ENCODE measurements at places on chromosomes 5 and 9.

DNA sequence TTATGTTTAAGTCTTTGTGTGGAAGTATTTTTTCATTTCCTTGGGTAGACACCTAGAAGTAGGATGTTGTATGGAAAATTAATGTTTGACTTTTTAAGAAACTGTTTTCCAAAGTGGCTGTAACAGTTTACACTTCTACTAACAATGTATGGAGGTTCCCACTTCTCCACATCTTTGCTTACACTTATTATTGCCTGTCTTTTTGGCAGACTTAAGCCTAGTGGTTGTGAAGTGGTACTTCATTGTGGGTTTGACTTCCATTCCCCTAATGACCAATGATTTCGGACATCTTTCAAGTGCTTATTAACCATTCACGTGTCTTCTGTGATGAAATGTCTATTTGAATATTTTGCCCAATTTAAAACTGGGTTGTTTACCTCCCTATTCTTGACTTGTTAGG lies 91.5 kb upstream of the CDKN2B start:
- peak; percentile 6 for DNase-seq

GRCh38 chr5:78328585-78329173 lies 31.7 kb upstream of the SCAMP1 start:
- DNase-seq = no peak

- no peak for DNase-seq
Observed at GRCh38 chr9:6479959-6480358, 67.0 kb downstream of the UHRF2 start.

DNA sequence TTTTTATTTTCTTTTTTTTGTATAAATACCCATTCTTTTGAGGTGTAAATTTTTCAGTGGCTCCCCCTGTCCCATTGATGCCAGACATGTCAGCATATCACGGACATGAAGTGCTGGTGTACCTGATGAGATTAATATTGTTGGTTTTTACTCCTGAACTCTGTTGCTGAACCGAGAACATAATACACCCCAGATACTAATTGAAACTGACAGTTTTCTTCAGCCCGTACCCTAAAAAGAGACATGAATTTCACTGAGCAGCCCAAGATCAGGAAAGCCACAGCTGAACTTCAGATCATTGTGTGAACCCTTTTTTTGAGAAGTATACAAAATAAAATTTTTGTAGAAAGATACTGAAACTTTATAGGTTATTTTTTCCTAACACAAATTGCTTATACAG lies 75.7 kb downstream of the PRDM9 start:
- DNase-seq = no peak

DNA sequence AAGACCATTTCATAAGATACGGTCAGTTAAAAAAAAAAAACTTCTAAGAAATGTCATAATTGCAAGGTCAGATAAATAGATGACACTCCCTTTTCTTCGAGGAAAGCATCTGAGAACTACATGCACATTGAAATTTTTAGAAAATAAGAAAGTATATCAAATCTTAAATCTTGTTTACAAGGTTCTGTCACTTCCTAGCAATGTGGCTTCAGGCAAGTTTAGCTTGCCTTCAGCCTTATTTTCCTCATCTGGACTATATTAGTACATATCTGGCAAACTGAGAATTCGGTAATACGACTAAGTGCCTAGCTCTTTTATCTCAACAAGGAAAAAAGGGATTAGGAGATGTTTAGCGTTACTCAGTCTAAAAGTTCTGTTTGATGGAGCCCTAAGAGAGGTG lies 32.5 kb upstream of the OR2K2 start:
- no peak for DNase-seq

DNA sequence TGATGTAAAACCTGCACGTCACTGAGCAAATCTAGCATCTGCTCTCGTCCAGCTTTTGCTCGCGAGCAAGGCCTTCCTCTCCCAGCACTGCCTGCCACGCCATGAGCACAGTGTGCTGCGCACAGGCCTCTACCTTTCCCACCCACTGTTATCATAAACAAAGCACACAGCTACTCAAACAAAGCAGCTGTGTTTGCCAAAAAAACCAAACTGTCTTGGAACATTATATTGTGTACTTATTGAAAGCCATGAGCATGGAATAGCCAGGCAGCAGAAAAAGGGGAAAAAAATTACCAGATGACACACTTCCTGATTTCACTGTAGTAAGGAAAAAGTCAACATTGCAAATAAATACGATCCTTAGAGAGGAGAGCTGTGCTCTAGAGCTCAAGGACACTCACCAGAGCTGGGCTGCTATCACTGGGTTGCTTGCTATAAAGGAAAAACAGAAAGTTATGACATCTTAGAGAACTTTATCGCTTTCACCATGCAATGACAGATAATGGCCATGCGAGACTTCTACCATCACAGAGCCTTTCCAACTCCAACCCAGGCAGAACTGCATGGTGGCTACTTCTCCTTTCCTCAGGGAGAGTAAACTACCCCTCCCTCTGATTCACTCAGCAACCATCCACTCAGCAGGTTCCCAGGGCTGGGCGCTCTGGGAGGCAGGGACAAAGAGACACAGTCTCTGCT lies 69.6 kb downstream of the EPB41L4B start:
- DNase-seq = peak; percentile 60
